ENCODE measurements at places on chromosomes 13 and 19. TPM values are rescaled to one million over a fixed set of nuclear protein-coding genes. Genes with fewer than 3 reads are reported as not detected.

The TMIGD2 gene
- total RNA-seq, result not detected

The PSG3 gene
- total RNA-seq, result not detected

The PCDH20 gene
- total RNA-seq, result 0.76 TPM

The GADD45B gene
- 119 TPM for total RNA-seq

The TUBB4A gene
- total RNA-seq, result 223 TPM

The RRAS gene
- total RNA-seq, result 6.8 TPM

The CAPN12 gene
- 3.7 TPM for total RNA-seq

The KCNRG gene
- 0.14 TPM for total RNA-seq

The SLC6A16 gene
- 1.7 TPM for total RNA-seq

The SOX1 gene
- not detected for total RNA-seq

The ZNF729 gene
- total RNA-seq, result not detected

The HS6ST3 gene
- 9.9 TPM for total RNA-seq

The CABP5 gene
- total RNA-seq, result not detected

The ZNF136 gene
- total RNA-seq, result 11.1 TPM

The KLK14 gene
- total RNA-seq, result not detected

All from adrenal gland (tissue), 19 donors.